HT1080 (cell line): ENCODE measurements at places on chromosomes 1 and 21. TPM values are rescaled to one million over a fixed set of nuclear protein-coding genes. Genes with fewer than 3 reads are reported as not detected.

The SPTA1 gene
- total RNA-seq: not detected in 2 replicates

The RPL5 gene
- total RNA-seq: 2,044 and 2,170 TPM in 2 replicates

The BRINP3 gene
- not detected in 2 replicates for total RNA-seq

The PTCH2 gene
- not detected in 2 replicates for total RNA-seq

The ALX3 gene
- total RNA-seq: not detected in 2 replicates

The CAP1 gene
- 537 and 558 TPM in 2 replicates for total RNA-seq

The TLCD4 gene
- 1.5 and 2.0 TPM in 2 replicates for total RNA-seq

The GNG12 gene
- 115 and 144 TPM in 2 replicates for total RNA-seq
